ENCODE measurements at places on chromosomes 2 and 18. TPM values are rescaled to one million over a fixed set of nuclear protein-coding genes. Genes with fewer than 3 reads are reported as not detected.

The BMP10 gene
- not detected for total RNA-seq

The CXCR4 gene
- 72.6 TPM for total RNA-seq

The REG3G gene
- not detected for total RNA-seq

The CCBE1 gene
- total RNA-seq: not detected

The NAT8 gene
- not detected for total RNA-seq

The TMEM200C gene
- total RNA-seq: not detected

The SCYGR4 gene
- not detected for total RNA-seq

- no peak for DNase-seq
Measured at GRCh38 chr2:19600506-19600905, 242.1 kb upstream of the OSR1 start.

GRCh38 chr18:65287652-65288051, 463.2 kb upstream of the CDH7 start:
- DNase-seq: no peak

DNA sequence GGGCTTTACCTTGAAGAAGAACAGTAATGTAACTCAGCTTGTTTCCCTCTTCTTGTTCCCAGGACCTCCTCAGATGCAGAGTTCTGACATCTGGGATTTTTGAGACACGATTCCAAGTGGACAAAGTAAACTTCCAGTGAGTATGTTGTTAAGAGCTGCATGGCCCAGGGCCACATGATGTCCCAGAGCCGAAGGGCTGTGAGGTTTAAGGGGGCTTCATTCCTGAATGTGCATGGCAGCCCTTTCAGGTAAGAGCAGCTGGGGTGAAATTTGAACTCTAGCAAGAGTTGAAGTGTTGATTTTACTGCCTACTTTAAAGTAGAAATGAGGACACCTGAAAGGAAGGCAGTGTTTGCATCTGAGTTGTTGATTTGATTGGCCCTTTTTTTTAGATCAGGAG, 13.3 kb downstream of the CHMP1B start:
- DNase-seq: no peak

DNA sequence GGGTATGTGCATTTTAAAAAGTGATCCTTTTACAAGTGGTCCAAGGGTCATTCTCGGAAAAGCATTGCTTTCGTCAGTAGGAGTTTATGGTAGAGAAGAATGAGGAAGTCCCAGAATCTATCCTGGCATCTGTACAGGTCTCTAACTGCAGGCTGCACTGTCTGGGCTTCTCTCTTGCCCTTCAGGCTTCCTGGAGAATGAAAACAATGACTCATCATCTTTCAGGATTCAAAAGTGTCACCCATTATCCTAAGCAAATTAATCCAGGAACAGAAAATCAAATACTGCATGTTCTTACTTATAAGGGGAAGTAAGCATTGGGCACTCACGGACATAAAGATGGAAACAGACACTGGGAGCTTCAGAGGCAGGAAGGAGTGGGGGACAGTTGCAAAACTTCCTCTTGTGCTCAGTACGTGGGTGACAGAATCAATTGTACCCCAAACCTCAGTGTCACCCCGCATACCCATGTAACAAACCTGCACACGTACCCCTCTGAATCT, 60.2 kb upstream of the TXNDC2 start:
- DNase-seq: no peak

DNA sequence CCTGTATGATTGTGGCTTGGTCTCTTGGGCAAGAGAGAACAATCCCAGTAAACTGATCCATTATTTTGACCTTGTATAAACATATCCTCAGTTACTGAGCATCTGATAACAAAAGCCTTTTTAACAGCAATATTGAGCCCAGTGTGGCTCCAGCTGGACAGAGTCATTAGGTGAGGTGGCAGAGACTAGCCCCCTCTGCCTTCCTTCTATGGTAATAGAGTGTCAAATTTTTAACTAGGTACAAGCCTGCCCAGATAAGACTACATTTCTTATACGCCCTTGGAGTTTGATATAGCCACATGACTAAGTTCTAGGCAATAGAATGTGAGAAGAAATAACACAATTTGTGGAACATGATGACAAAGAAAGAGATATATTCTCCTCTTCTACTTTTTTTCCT, 56.2 kb downstream of the HNMT start:
- DNase-seq: no peak

DNA sequence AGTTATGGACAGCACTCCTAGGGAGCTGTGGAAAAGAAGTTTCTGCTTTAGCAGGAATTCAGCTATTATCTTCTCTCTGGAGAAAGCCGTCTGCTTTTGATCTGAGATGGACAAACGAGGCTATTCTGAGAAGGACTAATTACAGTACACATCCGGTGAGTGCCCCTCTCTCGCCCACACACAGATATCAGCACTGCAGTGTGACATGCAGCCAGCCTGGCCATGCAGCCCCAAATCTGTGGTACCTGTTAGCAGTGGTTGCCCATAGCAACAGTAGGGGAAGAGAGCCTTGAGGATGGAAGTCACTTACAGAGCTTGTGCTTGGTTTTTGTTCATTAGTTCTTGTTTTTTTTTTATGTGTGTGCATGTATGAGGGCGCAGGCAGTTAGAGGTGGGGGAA, 73.9 kb upstream of the TRIB2 start:
- no peak for DNase-seq

DNA sequence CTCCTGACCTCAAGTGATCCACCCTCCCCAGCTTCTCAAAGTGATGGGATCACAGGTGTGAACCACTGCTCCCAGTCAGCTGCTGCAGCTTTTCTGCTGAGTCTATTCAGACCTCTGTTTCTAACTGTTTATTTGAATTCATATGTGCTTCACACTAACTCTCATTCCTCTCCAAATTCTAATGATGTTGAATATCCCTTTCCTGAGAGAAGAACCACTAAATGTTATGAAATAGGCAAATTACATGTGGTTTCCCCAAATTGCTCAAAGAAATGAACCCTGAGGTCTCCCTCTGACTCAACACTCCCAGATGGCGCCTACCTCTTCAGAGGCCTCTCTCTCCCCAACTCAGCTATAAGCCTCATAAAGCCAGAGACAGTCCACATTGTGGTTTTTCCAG, 98.6 kb downstream of the IRS1 start:
- DNase-seq: peak; percentile 15

- no peak for DNase-seq
Measured at GRCh38 chr2:132542953-132543569, 126.5 kb downstream of the GPR39 start.

GRCh38 chr2:85502720-85503119, 36.2 kb upstream of the MAT2A start:
- no peak for DNase-seq

- DNase-seq: no peak
Measured at GRCh38 chr2:47558768-47559684, 156.1 kb downstream of the MSH2 start.

GRCh38 chr18:60082790-60083189, 183.0 kb downstream of the PMAIP1 start:
- no peak for DNase-seq

GRCh38 chr2:44244135-44244871, 31.0 kb upstream of the SLC3A1 start:
- peak; percentile 69 for DNase-seq

GRCh38 chr2:15238028-15238427, 323.1 kb downstream of the NBAS start:
- DNase-seq: no peak

- no peak for DNase-seq
Measured at GRCh38 chr2:47046271-47046670, 108.8 kb downstream of the STPG4 start.

GRCh38 chr2:66782780-66783361, 347.9 kb downstream of the MEIS1 start:
- DNase-seq: no peak

GRCh38 chr2:67652679-67653078, 255.5 kb downstream of the ETAA1 start:
- no peak for DNase-seq

DNA sequence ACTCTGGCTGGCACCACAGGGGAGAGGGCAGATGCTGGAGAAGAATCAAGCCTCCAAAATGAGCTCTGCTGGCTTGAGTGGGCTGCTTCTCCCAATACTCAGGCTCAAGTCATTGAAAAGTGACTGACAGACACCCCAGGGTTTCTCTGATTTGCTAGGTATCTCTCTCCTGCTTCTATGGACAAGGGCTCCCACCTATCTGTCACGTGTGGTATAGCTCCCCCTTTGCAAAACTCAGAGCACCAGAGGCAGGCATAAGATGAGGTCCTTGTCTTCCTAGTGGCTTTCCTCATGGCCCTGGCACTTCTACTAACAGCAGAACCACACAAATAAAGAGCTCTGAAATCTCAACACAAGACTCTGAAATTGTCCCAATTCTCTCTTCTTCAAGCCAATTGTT, 105.2 kb downstream of the GALNT14 start:
- no peak for DNase-seq

Data from activated naive CD4-positive, alpha-beta T cell treated with anti-CD3 and anti-CD28 coated beads for 36 hours (primary cell).